Activated naive CD8-positive, alpha-beta T cell treated with anti-CD3 and anti-CD28 coated beads, Interleukin-2, amount 10 ng/mL, durations not matched to agents 7 days and 5 days (primary cell): ENCODE measurements at places on chromosomes 11 and 22.

DNA sequence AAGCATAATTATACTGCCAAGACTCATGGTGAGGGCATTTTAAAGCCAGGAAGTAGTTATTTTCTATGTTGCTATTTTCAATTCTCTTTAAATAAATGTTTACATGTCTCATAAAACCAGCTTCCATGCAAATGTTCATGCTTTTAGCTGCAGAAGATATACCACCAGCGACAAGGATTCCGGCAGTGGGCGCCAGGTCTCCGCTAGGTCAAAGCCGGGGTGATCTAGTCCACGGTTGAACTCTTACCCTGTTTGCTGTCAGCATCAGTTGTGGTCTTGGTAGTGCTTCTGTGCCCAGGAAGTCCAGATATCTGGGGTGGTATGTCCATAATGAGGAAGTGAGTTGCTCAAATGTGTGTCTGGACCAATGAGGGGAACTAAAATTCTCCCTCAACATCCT is 265.7 kb downstream of the BRD1 start:
- no peak for DNase-seq

DNA sequence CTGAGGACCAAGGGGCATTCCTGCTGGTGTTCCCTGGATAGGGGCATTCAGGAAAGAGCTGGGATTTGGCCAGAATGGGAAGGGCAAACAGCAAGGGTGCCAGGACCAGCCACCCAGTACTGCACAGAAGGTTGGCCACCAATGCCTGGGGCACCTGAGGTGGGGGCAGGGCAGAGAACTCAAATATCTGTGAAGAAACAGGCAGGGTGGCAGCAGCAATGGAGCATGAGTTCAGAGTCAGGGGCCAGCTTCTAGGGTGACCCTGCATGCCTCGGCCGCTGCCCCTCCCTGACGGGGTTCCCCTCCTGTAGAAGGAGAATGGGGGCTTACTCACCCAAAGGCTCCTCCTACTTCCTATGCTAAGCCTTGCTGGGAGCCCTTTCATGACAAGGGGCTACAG is 79.3 kb upstream of the SHANK2 start:
- DNase-seq: no peak

DNA sequence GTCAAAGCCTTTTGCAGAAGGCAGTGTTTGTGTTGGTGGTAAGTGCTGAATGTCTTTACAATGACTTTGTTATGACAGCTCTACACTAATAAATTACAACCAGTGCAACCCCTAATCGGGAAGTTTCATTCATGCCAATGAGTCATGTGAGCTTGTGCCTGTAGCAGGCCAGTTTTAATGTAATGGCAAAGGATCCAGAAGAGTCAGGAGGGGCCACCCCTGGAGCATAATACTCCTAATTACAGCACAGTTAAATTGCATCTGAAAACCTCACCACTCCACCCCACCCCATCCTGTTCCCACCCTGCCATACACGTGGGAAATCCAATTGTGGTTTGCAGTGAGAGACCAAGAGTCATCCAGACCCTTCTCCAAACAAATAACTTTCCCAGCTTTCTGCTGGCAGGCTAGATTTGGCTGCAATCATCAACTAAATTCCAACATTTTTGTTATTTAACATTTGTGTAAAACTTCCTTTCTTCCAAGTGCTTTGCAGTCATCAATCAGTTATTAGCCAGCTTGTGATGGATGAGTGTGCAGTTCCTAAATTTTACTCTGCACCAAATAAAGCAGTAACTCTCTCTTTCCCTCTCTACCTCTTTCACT is 277.3 kb upstream of the FAT3 start:
- no peak for DNase-seq

DNA sequence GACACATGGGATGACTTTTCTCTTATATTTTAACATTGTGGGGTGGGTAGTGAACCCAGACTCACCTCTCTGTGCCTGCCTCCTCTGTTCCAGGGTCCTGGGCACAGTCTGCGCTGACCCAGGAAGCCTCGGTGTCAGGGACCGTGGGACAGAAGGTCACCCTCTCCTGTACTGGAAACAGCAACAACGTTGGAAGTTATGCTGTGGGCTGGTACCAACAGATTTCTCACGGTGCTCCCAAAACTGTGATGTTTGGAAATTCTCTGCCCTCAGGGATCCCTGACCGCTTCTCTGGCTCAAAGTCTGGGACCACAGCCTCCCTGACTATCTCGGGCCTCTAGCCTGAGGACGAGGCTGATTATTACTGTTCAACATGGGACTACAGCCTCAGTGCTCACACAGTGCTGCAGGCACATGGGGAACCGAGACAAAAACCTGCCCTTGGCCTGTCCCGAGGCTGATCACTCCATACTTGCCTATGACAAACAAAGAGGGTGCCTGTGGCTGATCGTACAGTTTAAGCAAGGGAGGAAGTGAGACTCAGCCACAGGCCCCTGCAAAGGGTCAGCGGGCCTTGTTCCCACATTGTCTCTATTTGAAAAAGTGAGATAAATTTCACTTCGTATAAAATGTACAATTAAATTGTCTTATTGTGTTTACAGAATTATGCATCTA is 43.7 kb upstream of the TOP3B start:
- DNase-seq: no peak

DNA sequence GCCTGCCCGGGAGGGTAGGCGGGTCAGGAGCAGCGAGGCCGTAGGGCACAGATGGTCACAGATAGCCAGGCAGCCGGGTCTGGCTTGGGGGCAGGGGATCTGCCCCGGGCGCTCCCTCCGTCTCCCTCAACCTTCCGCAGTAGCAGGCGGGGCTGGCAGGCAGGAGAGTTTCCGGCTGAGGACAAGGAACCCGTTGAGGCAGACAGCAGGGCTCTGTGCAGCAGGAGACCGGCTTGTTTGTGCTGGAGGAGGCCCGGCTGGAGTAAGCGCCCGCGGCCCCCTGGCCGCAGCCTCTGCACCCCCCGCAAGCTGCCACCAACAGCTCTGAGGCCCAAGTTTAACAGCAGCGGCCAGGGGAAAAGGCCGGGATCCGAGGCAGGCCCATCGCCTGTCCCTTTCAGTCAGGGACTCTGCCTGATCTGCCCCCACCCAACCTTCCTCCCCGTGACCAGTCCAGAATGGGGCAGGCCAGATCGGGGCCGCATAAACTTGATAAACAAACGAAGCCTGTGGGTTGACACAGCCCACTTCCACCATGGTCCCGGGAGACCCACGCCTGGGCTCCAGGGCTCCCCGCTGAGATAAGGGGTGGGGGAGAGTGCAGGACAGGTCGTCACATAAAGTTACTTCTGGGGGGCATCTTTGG is 13.6 kb downstream of the SCARF2 start:
- no peak for DNase-seq

DNA sequence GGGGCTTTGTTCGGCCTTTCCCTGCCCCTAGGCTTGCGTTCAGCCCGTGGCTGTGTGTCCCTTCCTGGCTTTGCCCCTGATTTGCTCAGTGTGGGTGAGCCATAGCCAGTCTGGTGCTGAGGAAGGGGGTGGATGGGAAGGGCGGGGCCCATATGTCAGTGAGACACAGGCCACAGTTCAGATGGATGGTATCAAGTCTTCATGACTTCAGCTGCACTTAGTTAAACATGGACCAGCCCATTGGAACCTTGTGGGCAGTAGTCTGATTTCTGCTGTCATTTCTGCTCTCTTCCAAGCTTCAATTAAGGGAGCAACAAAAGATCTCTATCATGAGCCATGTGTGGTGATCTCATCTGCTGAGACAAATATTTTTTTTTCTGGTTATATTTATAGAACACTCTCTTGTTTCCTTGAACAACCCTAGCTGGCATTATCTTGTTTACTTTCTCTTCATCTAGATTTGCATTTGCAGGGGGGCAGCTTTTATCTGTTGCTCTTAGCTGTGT is 21.6 kb upstream of the PEX26 start:
- DNase-seq: no peak

- no peak for DNase-seq
These were observed 25.0 kb upstream of the RPS13 start for GRCh38 chr11:17102462-17102861.

DNA sequence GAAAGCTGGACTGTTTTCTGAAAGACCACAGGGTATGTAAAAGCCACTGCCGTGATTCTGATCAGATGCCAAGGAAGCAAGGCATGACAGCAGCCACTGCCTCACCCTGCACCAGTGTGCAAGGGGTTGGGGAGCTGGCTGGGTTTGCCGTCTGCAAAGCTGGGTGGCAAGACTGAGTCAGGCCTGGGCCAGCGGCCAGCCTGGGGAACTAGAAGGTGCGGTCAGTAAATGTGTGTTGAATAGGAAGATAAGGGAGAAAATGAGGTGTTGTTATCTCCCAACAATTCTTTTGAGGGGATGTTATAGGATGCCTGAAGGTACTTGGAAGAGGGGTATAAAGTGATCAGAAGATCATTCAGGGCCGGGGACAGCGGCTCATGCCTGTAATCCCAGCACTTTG is 8.0 kb downstream of the VSTM5 start:
- no peak for DNase-seq

- DNase-seq: no peak
These were observed 30.1 kb downstream of the ANO1 start for GRCh38 chr11:70108250-70108649.

GRCh38 chr22:42964994-42965699 is 49.8 kb downstream of the PACSIN2 start:
- no peak for DNase-seq

GRCh38 chr11:10625281-10625981 is 57.0 kb upstream of the LYVE1 start:
- no peak for DNase-seq

DNA sequence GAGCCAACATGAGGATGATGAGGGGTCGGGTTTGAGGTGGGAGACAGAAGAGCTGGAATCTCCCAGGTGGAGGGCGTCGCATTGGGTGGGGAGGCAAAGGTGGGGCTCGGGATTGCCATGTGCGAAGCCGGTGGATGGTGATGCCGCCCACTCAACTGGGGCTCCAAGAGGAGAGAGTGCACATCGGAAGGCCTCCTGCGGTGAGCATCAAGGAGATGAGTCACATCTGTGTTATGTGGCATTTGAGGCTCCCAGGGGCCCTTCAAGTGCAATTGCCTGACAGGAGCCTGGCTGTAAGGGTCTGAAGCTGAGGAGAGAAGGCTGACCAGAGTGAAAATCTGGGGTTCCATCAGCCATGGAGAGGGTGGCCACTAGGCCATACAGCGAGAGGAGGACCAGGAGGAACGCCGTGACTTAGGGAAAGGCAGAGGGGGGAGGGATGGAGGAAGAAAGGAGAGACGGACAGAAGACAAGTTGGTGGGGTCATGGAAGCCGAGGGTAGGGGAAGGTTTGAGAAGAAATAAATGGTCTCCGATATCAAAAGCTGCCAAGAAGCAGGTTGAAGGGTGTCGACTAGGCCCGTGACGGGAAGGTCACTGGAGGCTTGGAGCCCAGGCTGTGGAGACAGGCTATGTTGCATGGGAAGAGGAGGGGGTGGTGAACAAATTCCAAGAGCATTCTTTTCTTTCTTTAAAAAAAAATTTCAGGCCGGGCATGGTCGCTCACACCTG is 21.3 kb downstream of the RASD2 start:
- DNase-seq: no peak

- no peak for DNase-seq
These were observed 112.2 kb downstream of the NECTIN1 start for GRCh38 chr11:119616586-119617339.

GRCh38 chr11:12897867-12898266 is 111.2 kb upstream of the RASSF10 start:
- no peak for DNase-seq

- no peak for DNase-seq
These were observed 2.1 kb downstream of the KLHL35 start for GRCh38 chr11:75430714-75431532.

DNA sequence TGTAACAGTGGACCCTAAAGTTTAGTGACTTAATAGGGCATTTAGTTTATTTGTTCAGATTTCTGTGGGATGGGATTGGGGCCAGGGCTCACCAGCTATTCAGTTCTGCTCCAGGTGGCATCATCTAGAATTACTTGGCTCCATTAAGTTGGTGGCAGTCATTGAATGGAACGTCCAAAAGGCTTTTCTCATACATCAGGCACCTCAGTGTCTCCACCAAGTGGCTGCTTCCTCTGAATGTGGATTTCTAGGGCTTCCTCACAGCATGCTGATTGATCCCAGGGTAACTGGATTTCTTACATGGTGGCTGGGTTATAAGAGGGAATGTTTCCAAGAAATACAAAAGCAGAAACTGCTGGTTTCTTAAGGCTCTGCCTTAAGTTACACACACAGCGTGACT is 34.7 kb downstream of the USP47 start:
- DNase-seq: no peak

DNA sequence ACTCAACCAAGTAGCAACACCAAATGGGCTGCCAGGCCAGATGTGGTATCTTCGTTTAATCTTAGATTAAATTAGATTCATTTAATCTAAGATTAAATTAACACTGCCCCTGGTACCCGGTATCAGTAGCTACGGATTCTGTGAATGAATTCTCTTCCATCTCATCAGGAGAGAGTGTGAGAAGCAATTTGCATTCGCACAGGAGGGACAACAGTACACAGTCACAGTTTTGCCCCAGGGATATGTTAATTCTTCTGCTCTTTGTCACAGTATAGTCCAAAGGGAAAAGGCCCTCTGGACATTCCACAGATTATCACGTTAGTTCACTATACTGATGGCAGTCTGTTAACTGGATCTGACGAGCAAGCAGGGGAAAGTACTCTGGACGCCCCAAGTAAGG is 22.9 kb downstream of the ASCL2 start:
- no peak for DNase-seq

- no peak for DNase-seq
These were observed 94.7 kb upstream of the PARVA start for GRCh38 chr11:12282676-12283075.

DNA sequence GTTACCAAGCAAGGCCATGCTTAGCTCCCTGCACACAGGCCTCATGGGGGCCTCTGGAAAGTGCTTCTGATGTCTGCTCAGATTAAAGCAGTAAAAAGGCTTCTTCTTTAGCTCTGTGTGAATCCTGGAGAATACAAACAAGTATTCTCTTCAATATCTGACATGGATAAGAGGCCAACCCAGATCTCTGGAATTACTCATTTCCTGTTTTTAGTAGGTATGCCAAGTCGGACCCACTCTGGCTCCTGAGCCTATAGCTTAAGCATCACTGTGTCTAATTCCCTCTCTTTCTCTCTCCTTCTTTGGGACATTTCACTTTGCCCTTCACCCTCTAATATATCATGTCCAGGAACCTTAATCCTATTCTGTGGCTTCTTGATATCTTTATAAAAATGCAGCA is 529.6 kb upstream of the CCDC90B start:
- no peak for DNase-seq

- no peak for DNase-seq
These were observed 64.1 kb downstream of the KCNJ1 start for GRCh38 chr11:128803011-128803410.
